ENCODE measurements at places on chromosomes 7 and 10.

- DNase-seq, result no peak
These were observed 286.3 kb upstream of the ZMIZ1 start for GRCh38 chr10:78782441-78782840.

DNA sequence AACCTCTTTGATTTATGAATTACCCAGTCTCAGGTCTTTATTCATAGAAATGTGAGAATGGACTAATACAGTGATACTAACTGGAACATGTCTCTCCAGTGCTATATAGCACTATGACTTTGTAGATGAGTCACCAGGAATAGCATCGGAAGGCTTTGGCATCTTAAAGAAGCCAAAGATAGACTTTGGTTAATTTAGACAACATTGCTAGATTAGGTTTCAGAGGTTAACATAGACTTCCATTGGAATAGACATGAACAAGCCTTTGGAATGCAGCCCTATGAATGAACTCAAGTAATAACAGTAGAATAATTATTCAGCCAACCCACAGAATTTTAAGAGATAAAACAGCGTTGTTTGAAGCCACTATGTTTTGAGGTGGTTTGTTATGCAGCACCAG is 169.2 kb downstream of the HGF start:
- no peak for DNase-seq

DNA sequence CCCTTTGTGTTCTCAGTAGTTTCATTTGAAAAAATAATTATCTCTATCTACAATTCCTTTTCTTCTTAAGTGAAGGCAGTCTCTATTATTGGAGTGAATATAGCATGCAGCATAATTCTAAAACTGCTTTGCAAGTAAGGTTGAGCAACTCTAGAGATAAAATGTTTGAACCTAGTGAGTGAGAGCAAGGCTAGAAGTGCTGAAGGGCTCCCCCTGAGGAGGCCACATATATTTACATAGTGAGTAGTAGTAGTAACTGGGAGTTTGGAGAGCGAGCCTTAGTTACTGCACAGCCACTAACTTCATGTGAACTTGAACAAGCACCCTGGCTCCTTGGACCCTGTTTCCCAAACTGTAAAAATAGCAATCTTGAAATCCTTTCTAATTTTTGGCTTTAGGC is 141.5 kb upstream of the DKK1 start:
- DNase-seq, result no peak

DNA sequence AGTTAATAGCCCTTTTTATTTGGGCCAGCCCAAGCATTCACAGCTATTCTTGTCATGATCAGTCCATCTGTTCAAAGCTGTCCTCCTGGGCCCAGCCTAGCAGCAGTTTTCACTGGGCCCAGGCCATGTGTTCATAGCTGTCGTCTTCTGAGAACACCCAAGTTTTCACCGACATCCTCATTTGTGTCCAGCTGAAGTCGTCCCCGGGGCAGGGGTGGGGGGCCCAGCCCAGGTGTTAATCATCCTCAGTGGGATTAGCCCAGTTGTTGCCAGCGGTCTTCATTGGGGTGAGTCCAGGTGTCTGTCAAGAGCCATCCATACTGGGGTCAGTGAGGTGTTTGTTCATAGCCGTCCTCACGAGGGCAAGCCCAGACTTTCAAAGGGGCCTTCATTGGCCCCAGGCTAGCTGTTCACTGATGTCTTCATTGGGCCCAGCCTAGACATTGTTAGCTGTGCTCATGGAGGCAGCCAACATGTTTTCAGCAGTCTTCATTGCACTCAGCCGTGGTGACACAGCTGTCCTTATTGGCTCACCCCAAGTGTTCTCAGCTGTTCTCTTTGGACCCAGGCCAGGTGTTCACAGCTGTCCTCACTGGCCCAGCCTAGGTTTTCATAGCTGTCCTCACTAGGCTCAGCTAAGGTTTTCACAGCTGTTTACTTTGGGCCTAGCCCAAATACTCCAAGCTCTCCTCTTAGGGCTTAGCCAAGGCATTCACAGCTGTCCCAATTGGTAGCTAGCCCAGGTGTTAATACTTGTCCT is 10.0 kb downstream of the FRG2B start:
- DNase-seq, result no peak

DNA sequence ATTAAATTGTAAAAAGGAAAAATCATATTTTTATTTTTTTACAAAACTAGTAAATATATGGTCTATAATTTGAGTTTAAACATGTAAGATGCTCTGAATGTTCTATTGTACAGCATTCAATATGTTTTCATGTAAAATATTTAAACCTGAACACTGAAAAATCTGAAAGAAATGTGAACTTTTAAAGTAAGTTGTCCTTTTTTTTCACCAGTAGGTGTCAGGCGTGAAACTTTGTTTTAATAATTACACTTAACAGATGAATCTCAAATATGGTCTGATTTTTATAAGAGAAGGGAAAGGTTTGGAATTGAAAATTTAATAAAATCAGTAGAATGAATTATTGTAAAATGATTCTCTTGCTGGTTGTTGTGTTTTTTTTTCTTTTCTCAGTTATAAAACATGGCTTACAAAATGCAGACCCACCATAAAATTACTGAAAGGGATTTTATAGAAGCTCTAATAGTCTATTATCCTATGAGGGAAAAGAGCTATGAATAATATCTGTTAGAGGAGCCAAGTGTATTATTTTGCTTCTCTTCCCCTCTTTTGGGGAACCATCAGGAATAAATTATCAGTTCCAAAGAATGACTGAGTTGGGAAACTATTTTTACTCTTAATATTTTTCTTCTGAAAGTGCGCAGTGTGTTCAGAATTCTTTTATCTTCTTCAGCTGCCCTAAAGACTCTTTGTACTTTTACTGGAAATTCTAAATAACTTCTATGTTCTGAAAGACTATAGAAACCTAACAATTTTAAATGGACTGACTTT is 217.7 kb upstream of the FZD1 start:
- no peak for DNase-seq

DNA sequence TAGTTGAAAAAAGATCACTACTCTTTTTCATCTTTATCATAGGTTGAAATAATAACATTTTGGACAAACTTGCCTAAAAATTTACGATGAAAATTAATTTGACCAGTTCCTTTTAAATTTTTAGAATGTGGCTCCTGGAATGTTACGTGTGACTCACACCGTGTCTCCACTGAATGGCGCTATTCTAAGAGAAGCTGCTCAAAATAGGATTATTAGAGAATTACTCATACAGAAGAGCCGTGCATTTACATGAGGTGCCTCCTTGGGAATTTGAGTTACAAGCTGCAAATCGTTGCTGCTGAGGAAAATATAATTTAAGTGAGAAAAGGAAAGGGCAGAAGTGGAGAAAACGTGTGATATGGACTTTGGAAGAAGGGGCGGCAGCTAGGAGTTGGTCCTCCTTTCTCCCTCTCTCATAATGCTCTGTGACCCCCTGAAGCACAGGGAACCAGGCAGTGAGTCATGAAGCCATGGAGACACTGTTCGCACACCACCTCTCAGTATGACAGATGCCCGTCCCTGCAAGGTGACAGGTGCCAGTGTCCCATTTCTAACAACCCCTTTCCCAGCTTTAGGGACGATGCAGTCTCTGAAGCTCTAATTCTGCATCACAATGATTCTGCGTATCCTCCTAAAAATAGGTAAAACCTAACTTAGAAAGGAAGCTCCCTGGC is 323.2 kb upstream of the COBL start:
- DNase-seq, result no peak

DNA sequence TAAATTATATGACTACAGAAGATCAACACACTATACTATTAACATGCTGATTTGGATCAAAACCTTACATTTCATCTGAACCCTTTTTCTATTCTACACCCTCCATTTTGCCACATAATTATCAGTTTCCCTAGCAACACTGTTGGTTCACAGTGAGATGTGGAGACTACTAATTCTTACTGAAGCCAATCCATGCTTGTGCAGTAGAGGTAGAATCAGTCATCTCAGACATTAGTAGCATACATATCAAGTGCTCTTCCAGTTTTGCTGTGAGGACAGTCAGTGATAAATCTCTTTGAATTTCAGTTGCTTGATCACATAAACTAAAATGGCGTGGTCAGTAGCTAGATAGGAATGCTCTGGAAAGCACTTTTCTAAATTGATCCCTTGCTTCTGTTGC is 70.3 kb downstream of the PON1 start:
- no peak for DNase-seq

- no peak for DNase-seq
These were observed 13.1 kb downstream of the NPTX2 start for GRCh38 chr7:98630149-98630548.

- no peak for DNase-seq
These were observed 173.6 kb upstream of the NPS start for GRCh38 chr10:127375461-127375860.

- no peak for DNase-seq
These were observed 92.7 kb downstream of the RSU1 start for GRCh38 chr10:16724509-16724908.

DNA sequence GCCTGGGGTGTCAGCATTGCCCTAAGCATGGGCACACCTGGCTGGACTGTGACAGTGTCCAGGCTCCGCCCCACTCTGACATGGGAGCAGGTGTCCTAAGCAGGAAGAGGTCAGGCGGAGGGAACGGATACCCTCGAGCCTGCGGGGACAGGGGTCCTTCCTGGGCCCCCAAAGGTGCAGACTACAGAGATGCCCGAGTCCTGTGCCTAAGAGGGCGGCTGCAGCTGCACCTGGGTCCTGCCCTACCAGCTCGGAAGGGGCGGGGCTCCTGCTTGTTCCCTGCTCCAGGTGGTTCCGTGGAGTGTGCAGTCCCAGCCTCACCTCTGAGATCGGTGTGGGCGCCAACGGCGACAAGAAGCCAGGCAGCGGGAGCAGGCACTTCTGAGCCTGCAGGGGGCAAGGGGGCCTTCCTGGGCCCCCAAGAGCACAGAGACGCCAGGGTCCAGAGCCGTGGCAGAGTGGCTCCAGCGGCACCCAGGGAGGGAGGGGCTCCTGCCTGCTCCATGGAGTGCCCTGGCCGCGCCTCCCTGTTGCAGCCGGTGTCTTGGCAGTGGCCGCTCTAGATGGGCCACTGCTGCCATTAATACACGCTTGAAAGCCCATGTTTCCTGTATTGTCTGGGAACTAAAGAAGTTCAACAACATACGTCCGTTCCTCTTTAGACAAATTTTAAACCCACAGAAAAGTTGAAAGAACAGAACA is 64.5 kb upstream of the CACNA2D1 start:
- no peak for DNase-seq

- no peak for DNase-seq
These were observed 125.6 kb downstream of the VIPR2 start for GRCh38 chr7:159019111-159019510.

GRCh38 chr10:132059760-132060508 is 5.8 kb upstream of the JAKMIP3 start:
- no peak for DNase-seq

- DNase-seq, result no peak
These were observed 63.7 kb upstream of the STEAP1B start for GRCh38 chr7:22563621-22564241.

GRCh38 chr10:29227201-29227600 is 61.7 kb upstream of the LYZL1 start:
- DNase-seq, result no peak

- DNase-seq, result peak; percentile 41
These were observed 65.8 kb upstream of the PRSS58 start for GRCh38 chr7:142323706-142324105.

DNA sequence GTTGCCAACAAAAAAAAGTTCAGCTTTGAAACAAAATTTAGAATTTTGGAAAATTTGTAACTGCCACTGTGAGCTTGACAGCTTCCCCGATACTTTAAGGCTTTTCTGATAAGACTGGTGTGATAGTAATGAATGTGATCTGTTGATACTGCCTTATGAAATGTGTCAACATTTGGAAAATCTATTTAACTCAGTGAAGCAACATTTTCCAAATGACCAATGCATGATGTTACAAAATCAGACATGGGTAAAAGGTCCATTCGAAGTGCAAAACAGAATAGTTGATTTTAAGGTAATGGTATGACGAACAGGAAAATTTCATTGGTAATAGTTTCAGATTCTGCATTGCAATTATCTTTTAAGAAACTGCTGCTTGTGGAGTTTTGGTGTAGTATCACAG is 175.4 kb downstream of the SEM1 start:
- DNase-seq, result no peak

GRCh38 chr7:28744951-28745350 is 213.2 kb downstream of the TRIL start:
- DNase-seq, result no peak

DNA sequence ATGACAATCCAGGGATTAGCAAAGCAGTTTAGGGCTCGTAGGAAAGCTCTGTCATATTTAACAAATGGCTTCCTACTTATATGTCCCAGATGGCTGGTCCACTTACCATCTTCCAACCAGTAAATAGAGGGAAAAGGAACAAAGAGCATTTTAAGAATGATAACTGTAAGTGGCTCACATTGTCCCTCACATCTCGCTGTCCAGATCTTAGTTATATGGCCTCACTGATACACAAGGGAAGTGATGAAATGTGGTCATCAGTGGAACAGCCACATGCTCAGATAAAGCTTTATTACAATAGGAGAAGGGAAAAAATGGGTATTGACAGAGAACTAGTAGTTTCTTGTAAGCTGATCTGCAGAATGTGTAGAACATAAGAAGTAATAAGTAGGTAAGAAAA is 35.8 kb downstream of the IQUB start:
- DNase-seq, result no peak

GRCh38 chr7:1659696-1660095 is 10.4 kb upstream of the ELFN1 start:
- no peak for DNase-seq

- no peak for DNase-seq
These were observed 893.3 kb downstream of the SORCS1 start for GRCh38 chr10:106271237-106271636.

GRCh38 chr7:87217983-87218653 is 1.4 kb downstream of the TMEM243 start:
- no peak for DNase-seq

GRCh38 chr7:29620556-29620930 is 56.9 kb downstream of the PRR15 start:
- no peak for DNase-seq

GRCh38 chr7:12649348-12649747 is 38.1 kb upstream of the ARL4A start:
- no peak for DNase-seq

DNA sequence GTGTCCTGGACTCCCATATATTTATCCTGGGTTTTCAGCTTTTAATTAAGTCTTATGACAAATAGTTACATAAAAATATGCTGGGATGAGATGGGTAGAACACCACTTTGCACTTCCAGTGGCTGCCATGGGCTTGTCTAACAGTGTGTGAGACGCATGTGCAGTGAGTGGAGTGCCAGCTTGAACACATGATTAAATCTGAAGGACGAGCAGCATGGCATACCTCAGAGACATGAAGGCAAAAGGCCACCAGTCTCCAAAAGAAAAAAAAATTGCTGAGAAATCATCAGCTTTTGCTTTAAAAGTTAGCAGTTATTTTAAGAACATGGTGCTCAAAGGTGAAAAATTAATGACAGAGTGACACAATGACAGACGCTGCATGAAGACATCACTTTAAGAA is 139.0 kb upstream of the ADCY1 start:
- DNase-seq, result no peak

DNA sequence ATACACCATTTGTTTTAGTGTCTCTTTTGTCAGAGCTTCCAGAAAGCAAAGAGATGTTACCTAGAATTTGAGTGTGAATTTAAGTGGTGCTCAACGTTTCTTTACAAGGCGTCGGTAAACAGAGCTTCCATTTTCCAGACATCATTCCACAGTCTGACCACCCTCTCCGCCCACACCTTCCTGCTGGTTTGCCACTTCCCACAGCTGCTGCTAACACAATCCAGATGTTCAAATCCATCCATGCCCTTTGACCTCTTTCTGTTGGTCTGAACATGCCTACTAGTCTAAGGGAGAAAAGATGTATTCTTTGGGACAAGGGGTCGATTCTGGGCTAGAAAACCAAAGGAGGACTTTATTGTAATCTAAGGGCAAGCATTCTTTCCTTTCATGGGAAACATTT is 86.1 kb downstream of the FAM107B start:
- no peak for DNase-seq

Measured in HL-60 (cell line).